ENCODE measurements at places on chromosomes 7 and 10.

GRCh38 chr10:31770307-31770902 lies 158.2 kb downstream of the ARHGAP12 start:
- H3K27me3 ChIP-seq = no peaks in the 10 kb centered on the region
- DNase-seq = no peak
- H3K27ac ChIP-seq = no peak overlapping the region
- H3K4me1 ChIP-seq = no peaks in the 10 kb centered on the region
- H3K36me3 ChIP-seq = no peaks in the 10 kb centered on the region

DNA sequence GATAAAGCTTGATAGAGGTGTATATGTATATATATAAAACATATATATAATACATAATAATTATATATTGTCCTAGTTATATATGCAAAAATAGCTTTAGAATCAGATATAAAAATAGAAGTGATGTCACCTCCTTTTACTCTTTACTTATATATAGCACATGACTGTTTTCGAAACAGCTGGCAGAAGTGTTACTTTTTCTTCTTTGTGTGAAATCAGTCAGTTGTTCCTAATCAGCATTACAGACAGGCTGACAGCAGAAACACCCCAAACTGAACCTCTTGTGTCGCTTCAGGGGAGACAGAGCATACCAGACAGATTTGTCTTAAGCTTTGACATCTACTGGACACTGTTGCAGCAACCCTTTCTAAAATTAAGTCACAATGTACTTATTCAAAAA lies 684.9 kb upstream of the CELF2 start:
- H3K4me3 ChIP-seq = no peak overlapping the region
- no peak overlapping the region for H3K27ac ChIP-seq
- H3K27me3 ChIP-seq = no peaks in the 10 kb centered on the region
- H3K4me1 ChIP-seq = no peaks in the 10 kb centered on the region
- no peaks in the 10 kb centered on the region for H3K36me3 ChIP-seq
- no peak for DNase-seq

DNA sequence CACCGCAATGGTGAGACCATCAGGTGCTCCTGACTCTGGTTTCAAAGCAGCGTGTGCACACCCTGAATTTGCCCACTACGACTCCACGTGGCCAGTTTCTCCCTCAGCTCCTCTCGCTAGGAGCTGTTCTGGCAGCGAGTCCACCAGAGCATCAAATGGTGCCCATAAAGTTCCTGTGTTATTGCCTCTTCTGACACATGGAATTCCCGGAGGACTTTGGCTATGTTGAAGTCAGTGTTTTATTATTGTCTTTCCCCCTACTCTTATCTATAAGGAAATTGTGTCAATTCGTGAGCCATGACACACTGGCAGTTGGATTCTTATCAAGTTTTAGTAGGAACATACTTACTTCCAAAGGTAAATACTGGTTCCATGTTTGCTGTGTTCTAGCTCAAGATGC lies 53.9 kb upstream of the NPVF start:
- H3K36me3 ChIP-seq = no peaks in the 10 kb centered on the region
- H3K27ac ChIP-seq = no peak overlapping the region
- DNase-seq = no peak
- no peak overlapping the region for H3K4me3 ChIP-seq
- no peaks in the 10 kb centered on the region for H3K27me3 ChIP-seq

GRCh38 chr7:39560997-39561396 lies 5.2 kb upstream of the YAE1 start:
- no peak overlapping the region for H3K27ac ChIP-seq
- H3K4me3 ChIP-seq = no peak overlapping the region
- peaks cover 4% of the 10 kb centered on the region for H3K4me1 ChIP-seq
- H3K27me3 ChIP-seq = no peaks in the 10 kb centered on the region
- H3K36me3 ChIP-seq = no peaks in the 10 kb centered on the region

DNA sequence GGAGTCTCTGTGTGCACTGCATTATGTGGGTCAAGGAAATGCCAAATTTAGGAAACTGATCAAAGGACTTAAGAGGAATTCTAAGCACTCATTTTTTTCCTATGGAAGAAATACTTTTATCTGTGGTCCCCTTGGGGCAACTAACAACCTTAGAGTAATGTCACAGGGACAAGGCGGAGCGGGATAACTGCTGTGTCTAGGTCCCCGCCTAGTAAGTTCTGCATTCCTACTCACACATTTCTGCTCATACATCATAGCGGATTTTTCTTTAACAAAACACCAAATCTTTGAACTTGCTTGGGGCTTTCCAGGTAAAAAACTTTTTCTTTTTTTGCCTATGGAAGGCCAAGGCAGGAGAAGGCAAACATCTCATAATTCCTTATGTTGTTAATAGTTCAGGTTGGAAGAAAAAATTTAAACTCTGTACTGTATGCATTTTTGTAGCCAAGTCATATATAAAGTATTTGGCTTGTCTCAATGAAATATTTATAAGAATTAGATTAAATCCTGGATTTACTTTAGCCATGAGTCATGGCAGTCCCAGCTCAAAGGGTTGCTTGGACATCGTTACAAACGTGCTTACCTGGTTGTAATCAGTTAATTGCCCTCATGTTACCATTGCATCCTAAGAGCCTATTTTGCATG lies 285.0 kb downstream of the PHTF2 start:
- H3K4me1 ChIP-seq = no peaks in the 10 kb centered on the region
- H3K27ac ChIP-seq = no peak overlapping the region
- DNase-seq = no peak
- no peak overlapping the region for H3K4me3 ChIP-seq

GRCh38 chr10:22252224-22252800 lies 34.5 kb upstream of the EBLN1 start:
- peak overlapping the region; percentile 97 for H3K27ac ChIP-seq
- H3K4me1 ChIP-seq = no peaks in the 10 kb centered on the region
- no peaks in the 10 kb centered on the region for H3K27me3 ChIP-seq
- H3K4me3 ChIP-seq = peak overlapping the region; percentile 67
- peak; percentile 38 for DNase-seq

GRCh38 chr10:24318517-24318916 lies 109.6 kb downstream of the KIAA1217 start:
- no peak overlapping the region for H3K27ac ChIP-seq
- H3K36me3 ChIP-seq = no peaks in the 10 kb centered on the region
- no peak overlapping the region for H3K4me3 ChIP-seq

DNA sequence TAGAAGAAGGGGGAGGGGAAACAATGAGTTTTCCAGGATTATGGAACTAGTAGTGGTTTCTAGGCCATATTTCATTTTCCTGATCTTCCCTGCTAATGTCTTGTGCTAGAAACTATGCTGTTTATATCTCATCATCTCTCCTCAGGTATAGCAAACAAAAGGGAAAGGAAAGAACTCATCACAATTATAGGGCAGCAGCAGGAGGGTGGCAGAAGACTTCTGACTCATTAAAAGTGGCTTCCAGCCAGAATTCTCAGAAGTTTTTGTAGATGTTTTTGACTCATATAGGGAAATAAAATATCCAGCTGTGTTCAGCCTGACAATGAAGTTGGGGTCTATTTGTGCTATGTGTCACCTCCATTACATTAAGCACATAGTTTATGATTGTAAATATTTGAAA lies 6.5 kb downstream of the AHR start:
- no peak for DNase-seq
- no peaks in the 10 kb centered on the region for H3K36me3 ChIP-seq
- peaks cover 54% of the 10 kb centered on the region for H3K4me1 ChIP-seq
- no peak overlapping the region for H3K4me3 ChIP-seq
- H3K27me3 ChIP-seq = no peaks in the 10 kb centered on the region

- peak overlapping the region; percentile 85 for H3K27ac ChIP-seq
- H3K4me3 ChIP-seq = no peak overlapping the region
- peaks cover 13% of the 10 kb centered on the region for H3K4me1 ChIP-seq
- no peaks in the 10 kb centered on the region for H3K27me3 ChIP-seq
Measured at GRCh38 chr10:88041243-88042159, 178.1 kb downstream of the PTEN start.

GRCh38 chr7:117208257-117208656 lies 114.6 kb downstream of the WNT2 start:
- H3K27me3 ChIP-seq = no peaks in the 10 kb centered on the region
- H3K4me3 ChIP-seq = no peak overlapping the region

- peak; percentile 20 for DNase-seq
- no peak overlapping the region for H3K4me3 ChIP-seq
- H3K36me3 ChIP-seq = no peaks in the 10 kb centered on the region
Measured at GRCh38 chr10:1544929-1545328, 192.4 kb downstream of the ADARB2 start.

All from upper lobe of left lung (tissue), 6 donors.